Tibial nerve (tissue), 4 donors: ENCODE measurements at places on chromosomes 2 and 18.
A peak's percentile ranks its signal among the peaks of the same experiment; 100 is the strongest.

GRCh38 chr2:143501106-143501676 is 372.0 kb downstream of the ARHGAP15 start:
- no peak overlapping the region for H3K4me3 ChIP-seq
- no peaks in the 10 kb centered on the region for H3K4me1 ChIP-seq
- no peaks in the 10 kb centered on the region for H3K27me3 ChIP-seq
- H3K27ac ChIP-seq: no peak overlapping the region

DNA sequence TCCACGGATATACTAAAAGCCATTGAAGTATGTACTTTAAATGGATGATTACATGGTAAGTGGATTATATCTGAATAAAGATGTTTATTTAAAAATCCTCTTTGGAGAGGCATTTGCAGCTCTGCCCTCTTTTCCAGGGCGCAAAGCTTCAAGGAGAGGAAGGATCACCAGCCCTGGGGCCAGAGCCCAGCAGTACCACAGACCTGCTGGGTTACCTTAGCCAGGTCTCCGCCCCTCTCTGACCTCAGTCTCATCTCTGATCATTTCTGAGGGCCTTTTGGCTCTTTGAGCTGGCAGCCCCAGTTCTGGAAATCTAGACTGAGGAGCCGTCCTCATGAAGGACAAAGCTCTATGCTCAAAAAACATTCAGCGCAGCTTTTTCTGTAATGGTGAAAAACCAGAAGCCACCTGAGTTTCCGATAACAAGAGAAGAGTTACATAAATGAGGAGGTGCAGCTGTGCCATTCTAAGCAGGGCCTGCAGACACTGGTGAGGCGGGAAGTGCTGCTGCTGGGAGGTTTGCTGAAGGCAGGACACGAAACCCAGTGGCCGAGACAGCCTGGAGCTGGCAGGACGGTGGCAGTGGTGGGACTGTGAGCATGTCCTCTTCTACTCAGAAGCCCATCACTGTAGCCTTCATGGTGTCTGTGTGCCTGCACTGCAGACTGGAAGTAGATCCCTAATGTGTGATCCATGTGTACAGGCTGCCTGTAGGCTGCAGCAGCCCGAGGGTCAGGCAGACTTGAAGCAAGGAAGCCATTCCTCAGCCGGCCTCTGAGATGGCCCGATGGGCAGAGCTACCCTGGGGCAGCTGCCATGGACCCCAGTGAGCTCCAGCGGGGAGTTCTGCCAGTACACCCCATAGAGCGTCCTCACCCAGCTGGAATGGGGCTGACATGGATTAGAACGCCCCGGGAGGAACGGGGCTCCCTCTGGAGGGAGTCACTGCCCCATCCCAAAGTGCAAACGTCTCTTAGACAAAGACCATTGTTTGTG is 27.7 kb downstream of the ADRA2B start:
- no peaks in the 10 kb centered on the region for H3K27me3 ChIP-seq
- no peaks in the 10 kb centered on the region for H3K36me3 ChIP-seq
- no peak overlapping the region for H3K27ac ChIP-seq
- peak; percentile 1 for DNase-seq
- H3K4me1 ChIP-seq: no peaks in the 10 kb centered on the region

DNA sequence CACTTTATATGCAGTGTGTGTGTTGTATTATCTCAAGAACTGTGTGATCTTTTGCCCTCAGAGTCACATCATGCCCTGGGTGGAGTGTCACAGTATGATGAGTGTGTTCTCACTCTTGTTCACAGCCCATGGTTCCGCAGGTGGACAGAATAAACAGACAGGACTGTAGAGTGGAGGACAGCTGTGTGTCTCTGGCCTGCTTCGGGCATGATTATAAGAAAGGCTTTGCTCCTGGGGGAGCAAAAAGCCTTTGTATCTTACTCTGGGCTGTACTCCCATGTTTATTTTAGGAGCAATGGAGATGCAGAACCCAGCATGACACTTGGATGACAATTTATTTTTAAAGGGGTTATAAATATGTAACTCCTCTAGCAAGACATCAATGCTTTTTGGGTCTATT is 371.7 kb upstream of the MEX3C start:
- no peaks in the 10 kb centered on the region for H3K36me3 ChIP-seq
- no peak overlapping the region for H3K4me3 ChIP-seq
- H3K27ac ChIP-seq: no peak overlapping the region
- H3K4me1 ChIP-seq: no peaks in the 10 kb centered on the region
- H3K27me3 ChIP-seq: no peaks in the 10 kb centered on the region

GRCh38 chr2:203748331-203749126 is 42.1 kb downstream of the CD28 start:
- no peak for DNase-seq
- no peaks in the 10 kb centered on the region for H3K4me1 ChIP-seq
- H3K27me3 ChIP-seq: no peaks in the 10 kb centered on the region
- no peaks in the 10 kb centered on the region for H3K36me3 ChIP-seq
- H3K4me3 ChIP-seq: no peak overlapping the region

- no peaks in the 10 kb centered on the region for H3K36me3 ChIP-seq
- no peaks in the 10 kb centered on the region for H3K4me1 ChIP-seq
- no peaks in the 10 kb centered on the region for H3K27me3 ChIP-seq
Measured at GRCh38 chr2:100793982-100794381, 26.0 kb upstream of the NPAS2 start.

DNA sequence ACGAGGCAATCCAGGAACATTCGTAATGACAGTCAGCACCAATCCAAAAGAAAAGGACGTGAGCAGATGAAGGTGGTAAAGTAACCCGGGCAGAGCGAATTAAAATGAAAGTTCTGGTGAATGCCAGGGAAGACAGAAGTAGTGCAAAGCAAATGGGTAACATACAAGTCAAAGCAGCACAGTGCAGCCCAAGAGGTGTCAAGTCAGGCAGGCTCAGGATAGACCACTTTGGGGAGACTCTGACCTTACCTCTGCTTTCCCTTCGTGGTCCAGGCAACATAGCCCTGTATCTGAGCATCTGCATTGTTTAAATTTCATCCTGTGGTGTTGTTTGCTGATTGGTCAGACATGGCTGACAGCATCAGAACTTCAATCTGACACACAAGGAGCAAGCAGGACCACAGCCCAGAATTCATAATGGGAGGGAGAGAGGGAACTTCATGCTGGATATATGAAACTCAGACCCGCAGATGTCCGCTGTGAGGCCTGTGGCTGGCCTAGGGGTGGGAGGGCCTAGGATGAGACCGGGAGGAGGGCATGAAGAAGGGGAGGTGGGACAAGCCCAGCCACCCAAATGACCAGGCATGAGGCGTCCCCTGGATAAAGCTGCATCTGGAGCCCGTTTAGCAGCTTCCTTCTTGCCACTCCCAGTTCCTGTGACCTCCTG is 285.7 kb downstream of the TCF4 start:
- H3K36me3 ChIP-seq: no peaks in the 10 kb centered on the region
- peak overlapping the region; percentile 77 for H3K27ac ChIP-seq
- no peaks in the 10 kb centered on the region for H3K27me3 ChIP-seq
- no peak for DNase-seq
- H3K4me1 ChIP-seq: no peaks in the 10 kb centered on the region

DNA sequence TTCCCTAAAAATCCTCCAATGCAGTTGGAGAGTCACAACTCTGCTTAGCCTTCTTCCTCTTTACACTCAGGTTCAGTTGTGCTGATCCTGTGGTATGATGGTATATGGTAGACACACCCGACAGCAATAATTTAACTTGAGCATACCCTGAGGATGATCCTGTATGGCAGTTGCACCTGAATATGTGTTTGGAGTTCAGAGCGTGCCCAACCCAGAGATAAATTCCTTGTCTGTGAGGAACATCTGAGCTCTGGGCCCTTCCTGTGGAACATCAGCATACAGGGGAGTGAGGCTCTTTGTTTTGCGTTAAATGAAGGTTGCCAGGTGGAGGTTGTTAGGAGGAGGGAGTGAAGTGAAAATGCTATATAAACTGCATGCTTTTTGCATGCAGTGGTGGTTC is 187.7 kb downstream of the MYO3B start:
- no peaks in the 10 kb centered on the region for H3K4me1 ChIP-seq
- peaks cover 49% of the 10 kb centered on the region for H3K27me3 ChIP-seq
- DNase-seq: no peak
- no peak overlapping the region for H3K27ac ChIP-seq
- no peaks in the 10 kb centered on the region for H3K36me3 ChIP-seq
- H3K4me3 ChIP-seq: no peak overlapping the region

- H3K36me3 ChIP-seq: no peaks in the 10 kb centered on the region
- H3K4me1 ChIP-seq: no peaks in the 10 kb centered on the region
- no peak for DNase-seq
Measured at GRCh38 chr18:34600158-34600557, 109.9 kb upstream of the DTNA start.

- no peaks in the 10 kb centered on the region for H3K36me3 ChIP-seq
- H3K4me3 ChIP-seq: no peak overlapping the region
- no peaks in the 10 kb centered on the region for H3K4me1 ChIP-seq
- no peaks in the 10 kb centered on the region for H3K27me3 ChIP-seq
Measured at GRCh38 chr2:203412546-203413331, 84.5 kb downstream of the ABI2 start.

DNA sequence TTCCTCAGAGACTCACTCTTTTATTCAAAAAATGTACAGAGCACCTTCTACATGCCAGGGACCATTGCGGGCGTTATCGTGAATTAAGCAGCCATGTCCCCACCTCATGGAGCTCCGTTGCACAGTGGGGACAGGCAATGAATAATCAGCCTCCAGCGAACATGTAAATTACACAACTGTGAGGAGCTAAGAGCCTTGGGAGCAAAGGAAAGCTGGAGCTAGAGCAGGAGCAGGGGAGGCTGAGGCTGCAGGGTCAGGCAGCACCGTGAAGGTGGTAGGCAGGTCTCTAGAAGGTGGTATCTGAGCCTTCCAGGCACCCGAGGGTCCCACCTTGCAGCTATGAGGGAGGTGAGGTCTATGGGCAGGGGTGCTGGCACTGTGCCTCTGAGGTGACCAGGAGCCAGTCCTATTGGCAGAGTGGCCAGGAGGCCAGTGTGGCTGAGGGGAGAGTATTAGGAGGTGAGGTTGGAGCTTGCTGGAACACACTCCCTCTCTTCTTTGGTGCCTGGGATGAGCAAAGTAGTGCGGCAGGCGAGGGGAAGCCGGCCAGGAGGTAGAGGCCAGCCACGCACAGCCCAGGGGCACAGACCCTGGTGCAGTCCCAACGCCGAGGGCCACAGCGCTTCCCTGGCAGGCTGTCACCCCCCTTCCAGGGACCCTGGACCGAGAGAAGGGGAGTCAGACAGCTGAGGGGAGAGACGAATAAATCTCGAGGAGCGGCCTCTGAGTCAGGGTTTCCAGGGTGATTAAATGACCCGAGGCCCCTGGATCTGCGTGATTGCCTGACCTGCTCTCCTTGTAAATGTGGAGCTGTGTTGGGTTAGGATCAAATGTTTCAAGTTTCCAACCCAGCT is 167.3 kb downstream of the SEPTIN10 start:
- no peaks in the 10 kb centered on the region for H3K36me3 ChIP-seq
- no peak for DNase-seq
- H3K4me1 ChIP-seq: no peaks in the 10 kb centered on the region
- peak overlapping the region; percentile 70 for H3K27ac ChIP-seq

DNA sequence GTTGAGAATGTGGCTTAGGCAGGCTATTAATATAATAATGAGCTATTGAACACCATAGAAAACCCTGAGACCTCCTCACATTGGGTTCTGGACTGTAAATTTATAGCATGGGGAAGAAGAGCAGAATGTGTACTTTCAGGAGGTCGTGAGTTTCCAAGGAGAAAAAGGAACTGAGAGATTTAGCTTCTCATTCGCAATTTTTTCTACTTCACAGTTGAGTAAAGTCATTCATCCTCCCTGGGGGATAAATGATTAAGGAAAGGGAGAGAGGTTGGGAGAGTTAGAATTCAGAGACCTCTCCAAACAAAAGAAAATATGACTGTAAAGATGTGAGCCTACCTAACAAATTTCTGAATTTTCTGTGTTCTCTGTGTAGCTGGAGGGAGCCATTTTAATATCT is 205.8 kb upstream of the CYRIA start:
- no peaks in the 10 kb centered on the region for H3K27me3 ChIP-seq
- no peaks in the 10 kb centered on the region for H3K36me3 ChIP-seq
- H3K27ac ChIP-seq: no peak overlapping the region

DNA sequence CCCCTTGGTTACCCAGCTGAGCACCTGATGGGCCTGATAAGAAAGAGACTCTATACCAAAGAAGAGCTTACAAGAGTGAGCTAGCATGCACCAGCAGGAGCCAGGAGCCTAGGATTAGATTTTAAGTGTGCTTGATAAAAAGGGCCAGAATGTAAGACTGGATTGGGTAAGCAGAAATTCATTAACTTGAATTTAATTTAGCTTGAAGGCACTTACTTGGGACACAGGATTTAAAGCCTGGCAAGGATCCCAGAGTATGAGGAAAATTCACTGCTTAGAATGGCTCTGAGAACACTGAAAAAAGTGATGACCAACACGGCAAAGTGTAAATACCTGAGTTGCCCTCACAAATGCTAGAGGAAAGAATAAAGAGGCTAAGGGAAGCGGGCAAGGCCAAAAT is 91.3 kb upstream of the RBBP8 start:
- H3K27me3 ChIP-seq: no peaks in the 10 kb centered on the region
- DNase-seq: no peak
- H3K27ac ChIP-seq: no peak overlapping the region
- no peak overlapping the region for H3K4me3 ChIP-seq
- no peaks in the 10 kb centered on the region for H3K36me3 ChIP-seq
- no peaks in the 10 kb centered on the region for H3K4me1 ChIP-seq

DNA sequence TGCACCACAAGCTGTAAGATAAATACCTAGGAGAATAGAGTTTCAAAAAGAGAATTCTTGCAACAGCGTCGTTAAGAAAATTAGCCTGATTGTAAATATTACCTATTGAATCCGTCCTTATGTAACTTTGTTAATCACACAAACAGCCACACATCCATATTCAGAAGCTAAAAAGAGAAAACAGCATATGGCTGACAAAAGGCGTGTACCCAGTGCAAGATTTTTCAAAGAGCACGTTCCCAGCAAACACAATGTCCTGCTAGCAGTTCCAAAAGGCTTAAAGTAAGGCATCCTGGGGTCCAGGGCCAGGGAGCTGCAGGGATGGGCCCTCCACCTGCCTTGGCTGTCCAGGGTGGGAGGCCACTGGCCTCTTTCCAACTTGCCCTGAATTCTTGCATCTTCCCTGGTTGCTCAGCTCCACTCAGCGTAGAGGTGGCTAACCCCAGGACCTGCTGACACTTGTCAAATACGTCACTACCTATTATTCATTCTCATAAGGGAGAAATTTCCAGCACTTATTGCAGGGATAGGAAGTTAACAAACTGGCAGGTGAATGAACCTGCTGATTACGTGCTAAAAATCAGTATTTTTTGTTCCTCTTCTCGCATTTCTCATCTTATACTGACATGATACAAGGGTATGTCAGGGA is 102.1 kb upstream of the NEDD4L start:
- no peak overlapping the region for H3K27ac ChIP-seq
- no peaks in the 10 kb centered on the region for H3K4me1 ChIP-seq
- H3K4me3 ChIP-seq: no peak overlapping the region
- H3K36me3 ChIP-seq: no peaks in the 10 kb centered on the region
- no peak for DNase-seq
- H3K27me3 ChIP-seq: no peaks in the 10 kb centered on the region

GRCh38 chr2:46117379-46117778 is 179.8 kb upstream of the EPAS1 start:
- DNase-seq: no peak
- H3K4me1 ChIP-seq: peaks cover 5% of the 10 kb centered on the region
- no peaks in the 10 kb centered on the region for H3K36me3 ChIP-seq
- no peaks in the 10 kb centered on the region for H3K27me3 ChIP-seq

DNA sequence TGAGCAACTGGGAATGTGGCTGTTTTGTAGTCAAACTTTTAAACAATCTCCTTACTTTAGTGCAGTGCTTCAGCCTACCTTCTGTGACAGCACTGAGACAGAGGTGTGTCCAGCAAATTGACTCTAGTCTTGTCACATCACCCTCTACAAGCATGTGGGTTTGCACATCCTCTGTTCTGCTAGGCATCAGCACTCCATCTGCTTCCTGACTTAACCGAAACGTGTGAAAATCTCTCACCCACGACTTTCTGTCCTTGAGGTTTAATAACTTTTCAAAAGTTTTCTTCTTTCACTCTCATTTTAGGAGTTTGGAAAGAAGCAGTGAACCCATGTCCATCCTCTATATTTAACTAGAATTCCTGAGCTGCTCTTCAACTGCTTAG is 42.6 kb downstream of the TTR start:
- H3K4me3 ChIP-seq: no peak overlapping the region
- no peaks in the 10 kb centered on the region for H3K4me1 ChIP-seq
